Stimulated activated CD8-positive, alpha-beta memory T cell treated with anti-CD3 and anti-CD28 coated beads, Interleukin-12 subunit alpha, Interleukin-12 subunit beta, amount 100 ng/mL, for 4 hours (primary cell): ENCODE measurements at places on chromosomes 5 and 9.
A peak's percentile ranks its signal among the peaks of the same experiment; 100 is the strongest.

- DNase-seq = no peak
Observed at GRCh38 chr9:2663461-2664173, 42.0 kb downstream of the VLDLR start.

GRCh38 chr9:71524996-71525580 is 243.2 kb downstream of the CEMIP2 start:
- DNase-seq = no peak

DNA sequence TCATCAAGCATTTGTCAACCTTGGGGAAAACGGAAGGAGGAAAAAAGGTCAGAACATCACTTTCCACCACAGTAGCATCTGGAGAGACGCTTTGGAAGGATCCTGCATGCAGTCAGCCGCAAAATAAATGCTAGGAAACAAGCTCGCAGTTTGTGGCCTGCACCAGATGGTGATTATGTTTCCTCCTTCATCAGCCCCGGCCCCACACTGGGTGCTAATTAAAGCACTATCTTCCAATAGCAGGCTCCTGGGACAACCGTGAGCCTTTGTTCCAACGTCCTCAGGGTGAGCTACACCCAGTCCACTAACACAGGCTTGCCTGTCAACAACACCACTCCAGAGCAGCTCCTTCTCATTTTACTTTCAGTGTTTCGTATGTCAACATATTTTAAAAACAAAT is 64.0 kb downstream of the RNF130 start:
- no peak for DNase-seq

GRCh38 chr5:74948031-74948546 is 81.9 kb upstream of the FAM169A start:
- DNase-seq = no peak

DNA sequence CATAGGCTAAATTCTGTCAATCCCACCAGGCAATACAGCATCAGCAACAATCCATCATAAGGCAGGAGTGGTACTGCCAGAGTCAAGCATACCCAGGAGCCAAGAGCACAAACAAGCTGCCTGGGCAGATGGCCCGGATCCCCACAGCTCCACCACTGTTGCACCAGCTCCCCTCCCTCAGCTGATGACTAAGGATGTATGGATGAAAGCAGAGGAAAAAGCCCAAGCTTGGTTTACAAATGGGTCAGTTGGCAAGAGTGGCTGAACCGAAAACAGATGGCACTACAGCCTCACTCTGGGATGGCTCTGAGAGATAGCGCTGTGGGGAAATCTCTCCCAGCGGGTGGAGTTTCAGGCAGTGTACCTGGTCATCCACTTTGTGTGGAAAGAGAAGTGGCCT is 29.4 kb downstream of the DROSHA start:
- no peak for DNase-seq

DNA sequence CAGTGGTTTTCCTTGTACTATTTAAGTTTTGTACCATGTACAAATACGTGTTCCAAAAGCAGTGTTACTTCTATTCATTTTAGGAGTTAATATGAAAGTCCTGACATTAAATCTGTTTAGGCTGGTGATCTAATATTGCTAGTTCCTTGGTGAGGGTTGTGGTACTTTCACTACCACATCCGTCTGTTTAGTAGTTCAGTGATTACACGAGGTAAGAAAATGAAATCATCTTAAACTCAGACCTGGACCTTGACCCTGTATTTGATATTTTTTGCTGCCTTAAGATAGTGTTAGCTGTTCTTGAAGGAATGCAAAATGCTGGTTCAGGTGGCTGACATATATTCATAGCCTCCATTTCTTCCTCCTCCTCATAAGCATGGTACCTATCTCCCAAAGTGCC is 50.3 kb downstream of the MTAP start:
- no peak for DNase-seq

GRCh38 chr5:82019342-82020138 is 47.7 kb downstream of the ATG10 start:
- no peak for DNase-seq

DNA sequence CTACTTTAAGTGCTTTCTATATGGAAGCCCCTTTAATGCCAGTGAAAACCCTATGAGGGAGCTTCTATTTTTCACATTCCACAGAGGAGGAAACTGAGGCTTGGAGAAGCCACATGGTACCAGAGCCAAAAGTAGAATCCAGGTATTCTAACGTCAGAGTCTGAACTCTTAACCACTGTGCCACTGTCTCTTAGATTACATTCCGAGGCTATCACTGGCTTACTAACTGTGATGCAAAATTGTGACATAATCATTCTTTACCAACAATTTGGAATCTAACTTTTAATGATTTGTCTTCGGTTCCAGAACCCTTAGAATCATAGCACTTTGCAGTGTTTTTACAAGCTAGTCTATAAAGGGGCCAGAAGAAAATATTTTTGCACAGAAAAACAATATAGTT is 59.2 kb downstream of the SLC1A3 start:
- DNase-seq = no peak

GRCh38 chr5:60806591-60807243 is 37.4 kb downstream of the ELOVL7 start:
- DNase-seq = no peak

- DNase-seq = peak; percentile 42
Observed at GRCh38 chr5:79857714-79858409, 133.2 kb downstream of the MTX3 start.

GRCh38 chr5:134184155-134185135 is 7.7 kb upstream of the SKP1 start:
- DNase-seq = peak; percentile 48

GRCh38 chr5:2194949-2195348 is 312.2 kb upstream of the IRX4 start:
- no peak for DNase-seq
